ENCODE measurements at places on chromosomes 2 and 18. TPM values are rescaled to one million over a fixed set of nuclear protein-coding genes. Genes with fewer than 3 reads are reported as not detected.
A peak's percentile ranks its signal among the peaks of the same experiment; 100 is the strongest.

GRCh38 chr2:156436497-156437085 lies 412 bp downstream of the GPD2 start:
- peak; percentile 44 for DNase-seq

GRCh38 chr2:61015976-61016375 lies 1.5 kb upstream of the PEX13 start:
- no peak for DNase-seq

- DNase-seq: no peak
Observed at GRCh38 chr18:42341423-42341822, 386.4 kb downstream of the PIK3C3 start.

GRCh38 chr2:120443946-120444345 lies 98.0 kb downstream of the INHBB start:
- no peak for DNase-seq

DNA sequence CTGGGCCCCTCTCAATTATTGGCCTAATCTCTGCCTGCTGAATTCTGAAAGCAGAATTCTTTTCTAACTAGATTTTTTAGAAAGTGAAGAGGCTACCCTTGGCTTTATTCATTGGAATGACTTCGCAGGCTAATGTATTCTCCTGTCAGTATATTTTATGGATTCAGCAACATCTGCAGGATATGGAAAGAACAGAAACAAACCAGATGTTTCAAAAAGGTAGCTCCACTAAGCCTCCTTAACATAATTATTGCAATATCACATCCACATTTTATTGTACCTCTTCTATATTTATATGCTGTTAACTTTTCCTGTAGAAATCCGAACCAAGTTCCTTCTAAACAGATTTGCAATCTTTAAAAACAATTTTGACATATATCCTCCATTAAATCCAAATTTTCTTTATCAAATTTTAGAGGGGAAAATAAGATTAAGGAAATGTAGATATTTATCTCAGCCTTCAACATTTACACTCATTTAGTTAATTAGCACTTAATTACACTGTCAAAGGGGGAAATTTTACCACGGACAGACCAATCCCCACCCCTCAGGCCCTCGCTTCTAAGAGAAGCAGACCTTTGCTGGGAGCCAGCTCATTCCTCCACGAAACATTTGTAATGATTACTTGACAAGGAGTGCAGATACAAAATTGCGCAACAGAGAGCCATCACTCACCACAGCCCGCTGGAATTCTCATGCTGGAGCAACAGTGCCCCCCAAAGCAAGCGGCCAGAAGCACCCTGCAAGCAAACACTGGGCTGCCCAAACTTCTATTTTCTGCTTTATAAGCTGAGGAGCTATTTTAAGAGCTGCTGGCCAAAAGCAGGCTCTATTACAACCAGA lies 253.4 kb downstream of the ETAA1 start:
- peak; percentile 95 for DNase-seq

GRCh38 chr2:100334929-100335328 lies 12.6 kb upstream of the LONRF2 start:
- DNase-seq: no peak

DNA sequence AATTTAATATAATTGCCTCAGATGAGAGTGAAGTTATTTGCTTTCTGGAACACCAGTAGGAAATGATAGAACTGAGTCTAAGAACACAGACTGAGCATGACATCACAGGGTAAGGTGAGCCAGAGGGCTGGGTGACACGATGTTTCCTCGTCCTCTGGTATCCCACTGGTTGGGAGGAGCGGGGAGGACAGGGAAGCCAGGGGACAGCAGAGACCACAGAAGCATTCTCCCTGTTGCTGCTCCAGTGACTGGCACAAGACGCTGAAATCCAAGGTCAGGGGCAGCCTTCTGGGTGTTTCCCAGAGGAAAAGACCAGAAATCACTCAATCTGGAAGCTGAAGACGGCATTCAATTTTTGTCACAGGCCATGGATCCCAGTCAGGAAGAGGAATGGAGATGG lies 363.4 kb upstream of the SOX11 start:
- no peak for DNase-seq

DNA sequence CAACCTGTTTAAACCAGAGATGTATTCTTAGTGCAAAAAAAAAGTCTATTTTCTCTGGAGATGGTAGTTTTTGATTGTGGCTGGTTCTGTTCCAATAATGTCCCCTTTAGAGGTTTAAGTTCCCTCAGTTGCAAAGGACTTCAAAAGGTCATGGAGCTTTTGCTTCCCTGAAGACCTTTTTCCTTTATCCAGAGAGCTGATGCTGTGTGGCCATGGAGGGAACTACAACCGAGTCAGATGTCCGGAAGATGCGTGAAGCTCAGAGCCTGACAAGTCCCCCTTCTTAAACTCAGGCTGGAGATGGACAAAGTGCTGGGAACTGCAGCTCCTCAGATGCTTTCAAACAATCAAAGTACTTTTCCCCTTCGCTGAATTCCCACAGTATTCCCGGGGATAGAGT lies 176.1 kb downstream of the TMEM18 start:
- DNase-seq: no peak

Gene CAPN14
- total RNA-seq: 1.3 TPM

Gene GALNT5
- 2.2 TPM for total RNA-seq

Measured in stomach (tissue), 19 donors.